ENCODE measurements at places on chromosomes 3 and 15. TPM values are rescaled to one million over a fixed set of nuclear protein-coding genes. Genes with fewer than 3 reads are reported as not detected.

- DNase-seq = no peak
Measured at GRCh38 chr3:72311425-72311824, 526.5 kb upstream of the PROK2 start.

- DNase-seq = peak; percentile 92
Measured at GRCh38 chr3:71152892-71153265, 430.6 kb downstream of the FOXP1 start.

GRCh38 chr3:111081008-111081545 lies 9.5 kb downstream of the NECTIN3 start:
- no peak for DNase-seq

- DNase-seq = peak; percentile 58
Measured at GRCh38 chr3:134242649-134243617, 7.7 kb downstream of the RYK start.

- DNase-seq = no peak
Measured at GRCh38 chr3:29333576-29333975, 52.7 kb downstream of the RBMS3 start.

GRCh38 chr3:158970006-158970405 lies 168.2 kb downstream of the MFSD1 start:
- no peak for DNase-seq

GRCh38 chr3:166279636-166280035 lies 442.4 kb upstream of the BCHE start:
- no peak for DNase-seq

DNA sequence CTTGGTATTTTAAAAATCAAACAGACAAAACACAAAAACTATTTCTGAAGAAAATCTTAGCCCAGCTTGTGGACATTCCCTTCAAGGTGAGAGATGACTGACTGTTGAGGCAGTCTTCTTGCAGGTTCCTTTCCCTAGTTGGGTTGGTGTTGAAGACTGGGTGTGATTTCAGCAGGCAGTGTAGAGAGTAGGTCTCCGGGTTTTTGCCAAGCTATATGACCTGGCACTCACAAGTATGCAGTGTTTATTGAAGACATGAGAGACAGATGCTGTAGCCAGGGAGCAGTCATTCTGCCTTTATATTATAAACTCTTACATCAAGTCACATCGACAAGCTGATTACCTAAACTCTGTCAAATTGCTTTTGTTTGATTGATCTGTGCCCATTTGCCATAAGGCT lies 17.5 kb downstream of the SENP8 start:
- no peak for DNase-seq

- peak; percentile 35 for DNase-seq
Measured at GRCh38 chr15:63155486-63155885, 1.8 kb downstream of the RPS27L start.

GRCh38 chr15:91854639-91854990 lies 1.1 kb downstream of the SLCO3A1 start:
- no peak for DNase-seq

DNA sequence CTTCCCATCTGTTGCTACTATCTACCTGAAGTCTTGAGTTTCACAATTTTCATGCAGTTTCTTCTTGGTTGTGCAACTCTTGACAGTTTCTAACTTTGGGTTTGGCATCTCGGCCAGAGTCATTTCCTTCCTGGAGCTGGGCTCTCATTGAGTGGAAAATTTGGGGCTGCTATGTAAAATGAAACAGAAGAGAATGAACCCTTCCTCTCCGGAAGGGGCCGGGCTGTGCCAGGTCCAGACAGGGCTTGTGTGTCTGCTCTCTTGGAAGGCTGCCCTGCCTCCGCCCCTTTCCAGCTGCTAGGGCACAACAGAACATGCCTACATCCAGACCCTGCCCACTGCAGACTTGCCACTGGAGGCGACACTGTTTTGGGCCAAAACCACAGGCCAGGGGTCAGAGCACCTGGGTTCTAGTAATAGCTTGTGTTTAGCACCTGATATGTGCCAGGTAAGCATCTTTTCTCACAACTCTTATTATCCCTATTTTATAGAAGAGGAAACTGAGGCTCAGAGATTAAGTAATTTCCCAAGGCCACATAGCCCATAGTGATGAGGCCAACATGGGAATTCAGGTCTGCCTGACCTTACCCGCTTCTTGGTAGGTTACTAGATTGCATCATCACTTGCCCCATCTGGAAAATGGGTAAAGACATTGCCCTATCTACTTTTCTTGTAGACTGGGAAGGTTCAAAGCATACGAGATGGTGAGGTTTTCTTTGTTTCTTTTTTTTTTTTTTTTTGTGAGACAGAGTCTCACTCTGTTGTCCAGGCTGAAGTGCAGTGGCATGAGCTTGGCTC lies 25.0 kb downstream of the IRAK2 start:
- DNase-seq = no peak

- DNase-seq = no peak
Measured at GRCh38 chr3:141960731-141961130, 84.3 kb downstream of the ATP1B3 start.

GRCh38 chr3:57066471-57066870 lies 6.0 kb downstream of the SPATA12 start:
- DNase-seq = no peak

GRCh38 chr3:114732353-114732752 lies 414.7 kb downstream of the ZBTB20 start:
- no peak for DNase-seq

DNA sequence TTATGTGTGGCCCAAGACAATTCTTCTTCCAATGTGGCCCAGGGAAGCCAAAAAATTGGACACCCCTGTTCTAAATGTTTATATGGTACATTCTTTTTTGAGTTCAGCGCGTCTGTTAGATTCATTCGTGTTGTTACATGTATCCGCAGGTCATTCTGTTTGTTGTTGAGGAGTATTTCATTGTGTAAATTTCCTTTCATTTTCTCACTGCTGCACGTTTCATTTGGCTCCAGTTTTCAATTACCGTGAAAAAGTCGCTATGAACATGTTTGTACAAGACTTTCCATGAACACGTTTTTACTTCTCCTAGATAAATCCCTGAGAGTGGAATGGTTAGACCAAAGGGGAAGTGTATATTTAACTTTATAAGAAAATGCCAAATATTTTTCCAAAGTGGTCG lies 7.5 kb upstream of the OPA1 start:
- no peak for DNase-seq

- DNase-seq = no peak
Measured at GRCh38 chr3:80215191-80215590, 447.4 kb upstream of the ROBO1 start.

TMEM212 gene
- not detected for total RNA-seq

PLCB2 gene
- not detected for total RNA-seq

LYZL4 gene
- total RNA-seq = not detected

UPK1B gene
- not detected for total RNA-seq

PLA2G4D gene
- not detected for total RNA-seq

PCLAF gene
- 98.9 TPM for total RNA-seq

SH2D7 gene
- not detected for total RNA-seq

GOLGA8H gene
- 0.49 TPM for total RNA-seq

OIP5 gene
- 39.1 TPM for total RNA-seq

ZKSCAN7 gene
- 3.8 TPM for total RNA-seq

PLA2G4E gene
- total RNA-seq = not detected

CRYGS gene
- 2.1 TPM for total RNA-seq

All from HepG2 (cell line).